ENCODE measurements at places on chromosomes 2 and 18. TPM values are rescaled to one million over a fixed set of nuclear protein-coding genes. Genes with fewer than 3 reads are reported as not detected.
A peak's percentile ranks its signal among the peaks of the same experiment; 100 is the strongest.

GRCh38 chr2:101577173-101577572 lies 102.3 kb upstream of the RFX8 start:
- DNase-seq = no peak

GRCh38 chr2:147133286-147133908 lies 711.4 kb upstream of the ACVR2A start:
- no peak for DNase-seq

CD226 gene
- total RNA-seq = 1.2 TPM

DNA sequence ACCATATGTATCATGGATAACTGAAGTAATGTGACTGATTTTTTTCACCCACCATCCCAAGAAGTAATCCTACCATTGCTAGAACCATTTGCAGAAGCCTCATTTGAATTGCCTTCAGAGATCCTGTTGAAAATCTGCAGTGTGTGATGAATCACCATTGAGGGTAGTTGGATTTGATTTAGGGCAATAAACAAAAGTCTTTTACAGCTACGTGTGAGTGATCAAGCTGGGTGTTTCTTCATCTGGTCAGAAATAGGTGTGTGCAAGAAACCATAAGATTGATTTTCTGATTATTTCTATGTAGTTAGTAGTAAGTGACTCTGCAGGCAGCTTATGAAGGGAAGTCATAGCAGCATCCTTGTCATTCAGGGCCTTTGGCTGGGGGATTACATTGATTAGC lies 159.6 kb downstream of the MGAT5 start:
- no peak for DNase-seq

GRCh38 chr2:101823347-101823791 lies 125.9 kb downstream of the MAP4K4 start:
- peak; percentile 75 for DNase-seq

MATN3 gene
- total RNA-seq = 0.54 TPM

ASB18 gene
- total RNA-seq = not detected

DSC2 gene
- total RNA-seq = 2.1 TPM

DNA sequence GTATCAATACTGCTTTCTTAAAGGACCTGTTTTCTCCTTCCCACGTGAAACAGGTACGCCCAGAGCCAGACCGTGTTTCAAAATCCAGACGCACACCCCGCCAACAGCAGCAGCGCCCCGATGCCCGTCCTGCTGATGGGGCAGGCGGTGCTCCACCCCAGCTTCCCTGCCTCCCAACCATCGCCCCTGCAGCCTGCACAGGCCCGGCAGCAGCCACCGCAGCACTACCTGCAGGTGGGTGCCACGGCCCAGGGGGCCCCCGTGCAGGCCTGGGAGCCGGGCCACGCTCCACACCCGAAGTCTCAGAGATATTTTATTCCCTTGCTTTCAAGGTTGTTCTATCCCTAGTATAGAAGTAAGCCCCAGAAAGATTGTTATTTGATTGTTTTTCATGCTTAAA lies 8.8 kb upstream of the RPL31 start:
- DNase-seq = no peak

GRCh38 chr18:40670668-40671375 lies 1284.2 kb upstream of the PIK3C3 start:
- no peak for DNase-seq

MYCN gene
- 0.55 TPM for total RNA-seq

DNA sequence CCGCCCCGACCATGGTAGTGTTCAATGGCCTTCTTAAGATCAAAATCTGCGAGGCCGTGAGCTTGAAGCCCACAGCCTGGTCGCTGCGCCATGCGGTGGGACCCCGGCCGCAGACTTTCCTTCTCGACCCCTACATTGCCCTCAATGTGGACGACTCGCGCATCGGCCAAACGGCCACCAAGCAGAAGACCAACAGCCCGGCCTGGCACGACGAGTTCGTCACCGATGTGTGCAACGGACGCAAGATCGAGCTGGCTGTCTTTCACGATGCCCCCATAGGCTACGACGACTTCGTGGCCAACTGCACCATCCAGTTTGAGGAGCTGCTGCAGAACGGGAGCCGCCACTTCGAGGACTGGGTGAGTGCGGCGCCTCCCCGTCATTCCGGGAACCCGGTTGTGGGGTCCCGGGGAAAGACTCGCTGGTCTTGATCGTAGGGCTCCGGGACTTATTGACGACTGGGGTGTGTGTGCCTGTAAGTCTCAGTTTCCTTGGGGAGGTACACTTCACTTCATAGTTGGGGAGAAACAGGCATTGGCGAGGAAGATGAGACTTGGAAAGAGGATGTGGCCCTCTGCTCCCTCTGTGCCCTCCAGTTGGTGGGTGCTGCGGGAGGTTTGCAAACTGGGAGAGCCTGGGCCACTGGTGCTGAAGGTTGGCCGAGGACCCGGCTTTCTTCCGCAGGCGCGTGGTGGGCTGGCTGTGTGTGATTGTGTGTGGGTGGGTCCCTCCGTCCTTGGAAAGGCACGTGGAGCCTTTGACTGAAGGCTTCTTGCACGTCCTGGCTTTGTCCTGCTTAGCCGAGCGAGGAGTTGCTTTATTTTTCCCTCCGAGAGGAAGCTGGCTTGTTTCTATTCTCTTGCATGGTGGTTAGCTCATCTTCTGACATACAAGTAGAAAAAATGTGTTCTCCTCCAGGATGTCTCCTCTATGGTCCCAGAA lies 886 bp downstream of the PRKCE start:
- DNase-seq = peak; percentile 80
